SK-N-SH treated with all-trans-retinoic acid at 6 μM for 48 hours (cell line): ENCODE measurements at places on chromosomes 2 and 18.

- no peak for ATAC-seq
Measured at GRCh38 chr2:100702438-100703109, 117.4 kb upstream of the NPAS2 start.

GRCh38 chr2:105777031-105777482, 32.3 kb downstream of the NCK2 start:
- ATAC-seq: no peak

DNA sequence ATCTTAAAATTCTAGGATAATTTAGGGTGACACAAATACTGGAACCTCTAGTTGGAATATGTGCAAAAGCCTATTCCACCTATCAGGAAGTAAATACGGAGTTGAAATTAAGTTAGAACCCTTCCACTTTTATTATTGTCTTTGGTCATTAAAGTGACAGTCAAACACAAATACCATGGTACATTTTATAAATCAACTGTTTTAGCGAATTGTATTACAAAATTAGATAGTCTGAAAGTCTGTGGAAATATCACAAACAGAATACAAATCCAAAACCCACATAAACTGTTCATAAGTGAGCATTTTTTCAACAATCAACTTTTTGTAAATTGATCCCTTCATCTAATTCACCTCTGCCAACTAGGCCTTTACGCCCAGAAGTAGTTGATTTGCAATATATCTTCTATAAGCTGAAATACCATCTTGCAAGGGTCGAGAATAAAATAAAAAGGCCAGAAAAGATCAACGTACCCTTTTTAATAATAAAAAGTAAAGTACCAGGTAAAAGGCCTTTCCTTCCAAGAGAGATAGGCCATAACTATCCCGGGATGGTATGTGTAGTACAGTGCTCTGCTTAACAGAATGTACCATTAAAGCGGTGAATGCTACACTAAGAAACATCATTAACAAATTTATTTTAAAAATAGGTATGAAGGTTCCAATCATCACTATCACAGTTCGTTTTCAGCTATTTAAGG, 1.3 kb downstream of the USP34 start:
- no peak for ATAC-seq

GRCh38 chr2:105287692-105288091, 41.8 kb downstream of the TGFBRAP1 start:
- ATAC-seq: peak; percentile 40; the same call in 2 of the 3 replicates

- peak; percentile 49; the same call in 1 of the 3 replicates for ATAC-seq
Measured at GRCh38 chr18:76923485-76924085, 101.2 kb downstream of the ZNF236 start.
